Urothelium cell line (cell line): ENCODE measurements at places on chromosomes 6 and 20.

- DNase-seq = no peak
Measured at GRCh38 chr6:82249381-82250253, 2.1 kb upstream of the IBTK start.

- DNase-seq = no peak
Measured at GRCh38 chr6:80435457-80435856, 329.0 kb downstream of the BCKDHB start.

DNA sequence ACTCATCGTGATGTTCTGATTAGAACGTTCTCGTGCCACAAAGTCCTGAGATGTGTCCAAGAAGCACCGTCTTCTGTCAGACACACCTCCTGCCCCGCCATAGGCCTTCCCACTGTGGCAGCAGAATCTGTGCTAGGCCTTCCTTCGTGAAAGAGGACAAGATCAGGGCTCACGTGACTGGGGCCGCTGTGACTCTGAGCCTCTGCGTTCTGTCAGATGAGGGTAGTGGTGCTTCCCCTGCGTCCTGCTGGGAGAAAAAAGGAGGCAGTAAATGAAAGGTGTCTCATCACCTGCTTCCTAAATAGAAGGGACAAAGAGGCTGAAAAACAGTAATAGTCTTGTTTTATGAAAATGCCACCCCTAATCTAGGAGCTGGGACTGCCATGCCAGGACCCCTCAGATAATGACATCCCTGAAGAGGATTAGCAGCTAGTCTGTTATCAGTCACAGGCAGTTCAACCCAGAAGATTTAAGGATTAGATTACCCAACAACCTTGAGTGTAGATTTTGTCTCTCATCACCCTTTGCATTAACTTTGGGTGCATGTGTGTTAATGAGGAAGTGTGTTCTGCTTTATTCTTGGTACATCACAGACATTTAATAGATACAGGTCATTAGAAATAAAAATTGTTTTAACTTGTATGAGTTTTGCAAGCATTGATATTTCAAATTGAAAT is 4.1 kb downstream of the DNAJC5 start:
- no peak for DNase-seq

DNA sequence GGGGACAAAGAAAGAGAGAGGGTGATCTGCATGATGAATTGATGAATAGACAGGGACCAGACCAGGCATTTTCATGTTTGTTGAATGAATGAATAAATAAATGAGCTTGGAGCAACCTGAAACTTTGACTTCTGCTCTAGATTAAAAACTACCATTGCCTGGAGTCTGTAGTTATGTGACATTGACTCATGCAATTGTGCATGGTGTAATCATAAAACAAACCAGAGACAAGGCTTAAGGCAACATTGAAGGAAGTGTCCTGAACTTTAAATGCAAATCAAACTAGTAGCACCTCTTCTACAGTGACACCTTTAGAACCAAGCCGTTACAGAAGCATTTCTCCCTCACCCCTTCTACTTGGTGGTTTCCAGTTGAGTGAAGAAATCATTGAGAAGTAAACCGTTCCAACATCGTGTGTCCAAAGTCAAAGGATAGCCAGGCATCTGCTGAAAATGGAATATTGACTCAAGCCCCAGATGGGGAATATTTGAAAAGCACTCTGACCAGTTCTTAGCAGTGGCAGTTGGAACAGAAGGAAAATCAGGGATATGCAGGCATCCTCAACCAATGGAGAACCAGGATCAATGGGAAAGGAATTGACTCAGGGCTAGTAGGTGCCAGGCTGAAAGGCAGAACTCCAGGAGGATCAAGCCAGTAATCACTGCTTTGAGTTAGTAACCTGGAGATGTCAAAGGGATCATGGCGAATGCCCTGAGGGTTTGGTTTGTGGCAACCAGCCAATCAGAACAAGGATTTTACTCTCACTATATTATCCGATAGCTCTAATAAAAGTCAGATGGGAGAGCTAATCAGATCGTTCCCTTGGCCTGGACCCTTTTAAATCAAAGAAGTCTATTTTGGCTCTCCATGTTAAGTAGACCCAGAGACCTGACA is 171.2 kb upstream of the TSHZ2 start:
- DNase-seq = no peak

DNA sequence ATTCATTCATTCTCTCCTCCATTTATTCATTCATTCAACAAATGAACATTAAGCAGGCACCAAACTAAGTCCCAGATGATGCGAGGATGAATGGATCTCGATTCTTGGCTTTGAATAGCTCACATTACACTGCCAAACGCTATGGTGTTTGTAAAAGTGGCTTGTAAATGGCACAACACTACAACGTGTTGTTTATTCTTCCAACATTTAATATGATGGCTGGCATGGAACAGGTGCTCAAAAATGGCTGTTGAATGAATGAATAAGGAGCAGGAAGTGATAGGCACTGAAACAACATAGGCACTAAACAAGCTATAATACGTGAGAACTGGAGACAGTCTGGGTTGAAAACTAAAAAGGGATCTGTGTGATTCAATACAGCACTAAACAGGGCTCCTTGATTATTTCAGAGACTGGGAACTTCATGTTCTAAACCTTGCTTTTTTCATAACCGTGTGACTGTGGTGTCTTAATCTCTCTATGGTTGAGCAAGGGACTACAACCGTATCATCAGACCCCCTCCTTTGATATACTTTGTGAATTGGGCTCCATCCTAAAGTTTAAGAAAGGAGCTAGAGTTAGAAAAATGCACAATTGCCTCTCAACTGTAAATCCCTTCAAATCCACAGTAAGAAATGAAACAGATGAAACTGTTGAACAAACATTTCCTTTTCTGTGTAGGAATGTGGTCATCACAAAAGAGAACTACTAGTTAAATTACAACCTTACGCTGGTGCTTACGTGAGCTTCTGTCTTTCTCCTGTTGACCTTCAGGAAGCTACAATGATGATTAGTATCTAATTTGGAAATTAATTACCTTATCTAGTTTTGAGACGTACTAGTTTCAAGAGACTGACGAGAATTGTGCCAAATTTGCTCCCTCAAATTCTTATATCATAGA is 16.9 kb upstream of the SLC16A10 start:
- DNase-seq = no peak

DNA sequence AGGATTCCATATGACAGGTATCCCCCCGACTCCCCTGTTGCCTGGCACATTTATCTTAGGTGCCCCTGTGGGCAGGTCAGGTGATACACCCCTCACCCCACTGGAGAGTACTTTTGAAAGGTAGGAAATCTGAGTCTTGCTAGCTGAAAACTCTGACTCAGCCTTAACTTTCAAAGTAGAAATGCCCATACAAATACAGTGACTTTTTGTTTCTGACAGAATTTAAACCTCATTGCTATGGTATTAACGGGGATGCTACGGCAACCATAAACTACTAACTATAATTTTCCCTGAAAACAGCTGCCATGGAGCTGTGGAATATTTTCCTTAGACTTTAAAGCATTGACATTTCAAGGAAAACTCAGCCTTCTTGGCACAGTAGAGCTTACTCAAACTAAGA is 536.0 kb downstream of the RFPL4B start:
- DNase-seq = no peak

DNA sequence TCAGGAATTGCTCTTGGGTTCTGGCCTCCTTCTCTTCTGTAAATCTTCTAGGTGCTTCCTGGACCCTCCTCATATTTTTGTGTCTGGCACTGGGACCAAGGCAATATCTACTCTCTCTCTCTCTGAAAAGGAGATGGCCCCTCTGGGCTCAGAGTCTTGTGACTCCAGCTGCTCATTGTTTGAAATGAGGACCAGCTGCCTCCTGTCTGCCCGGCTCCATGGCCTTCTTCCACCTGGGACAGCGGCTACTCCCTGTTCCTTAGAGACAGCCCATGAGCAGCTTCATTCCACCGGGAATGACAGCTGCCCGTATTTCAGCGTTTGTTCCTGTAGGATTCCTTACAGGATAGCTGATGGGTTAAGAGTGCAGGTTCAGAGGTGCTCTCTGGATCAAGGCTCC is 2.9 kb downstream of the TGM3 start:
- DNase-seq = no peak

DNA sequence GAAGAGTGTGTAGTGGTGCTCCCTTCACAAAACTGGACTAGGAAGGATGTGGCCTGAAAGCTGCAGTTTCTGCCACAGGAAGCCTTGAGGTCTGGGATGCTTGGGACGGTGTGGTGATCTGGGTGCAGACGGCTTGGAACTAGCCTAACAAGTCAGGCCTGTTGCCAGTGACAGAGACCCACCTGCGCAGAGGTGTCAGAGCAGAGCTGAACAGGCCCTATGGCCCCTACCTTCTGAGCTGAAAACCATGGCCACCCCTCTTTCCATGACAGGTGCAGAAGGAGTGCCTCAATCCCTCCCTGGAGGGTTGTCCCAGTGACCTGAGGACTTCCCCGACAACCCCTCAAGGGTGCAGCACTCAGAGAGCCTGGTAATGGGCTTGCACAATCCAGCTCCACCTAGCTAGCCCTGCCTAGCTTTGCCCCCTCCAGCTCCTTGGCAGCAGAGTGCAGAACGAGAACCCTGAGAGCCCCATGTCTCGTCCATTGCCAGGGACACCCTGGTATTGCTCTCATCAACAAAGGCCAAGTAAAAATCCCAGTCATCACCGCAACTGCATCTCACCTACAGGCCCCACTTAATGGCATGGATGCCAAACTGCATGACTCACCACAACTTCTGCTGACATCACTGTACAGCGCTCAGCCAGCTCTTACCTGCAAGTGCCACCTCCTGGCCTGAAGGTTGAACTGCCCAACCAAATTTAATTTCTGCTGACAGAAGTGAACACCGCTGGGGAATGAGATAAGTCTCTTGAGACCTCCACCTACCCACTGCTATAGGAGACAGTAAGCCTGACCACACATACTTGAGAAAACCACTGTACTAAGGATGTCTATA is 563.1 kb downstream of the TFAP2A start:
- peak; percentile 6 for DNase-seq

DNA sequence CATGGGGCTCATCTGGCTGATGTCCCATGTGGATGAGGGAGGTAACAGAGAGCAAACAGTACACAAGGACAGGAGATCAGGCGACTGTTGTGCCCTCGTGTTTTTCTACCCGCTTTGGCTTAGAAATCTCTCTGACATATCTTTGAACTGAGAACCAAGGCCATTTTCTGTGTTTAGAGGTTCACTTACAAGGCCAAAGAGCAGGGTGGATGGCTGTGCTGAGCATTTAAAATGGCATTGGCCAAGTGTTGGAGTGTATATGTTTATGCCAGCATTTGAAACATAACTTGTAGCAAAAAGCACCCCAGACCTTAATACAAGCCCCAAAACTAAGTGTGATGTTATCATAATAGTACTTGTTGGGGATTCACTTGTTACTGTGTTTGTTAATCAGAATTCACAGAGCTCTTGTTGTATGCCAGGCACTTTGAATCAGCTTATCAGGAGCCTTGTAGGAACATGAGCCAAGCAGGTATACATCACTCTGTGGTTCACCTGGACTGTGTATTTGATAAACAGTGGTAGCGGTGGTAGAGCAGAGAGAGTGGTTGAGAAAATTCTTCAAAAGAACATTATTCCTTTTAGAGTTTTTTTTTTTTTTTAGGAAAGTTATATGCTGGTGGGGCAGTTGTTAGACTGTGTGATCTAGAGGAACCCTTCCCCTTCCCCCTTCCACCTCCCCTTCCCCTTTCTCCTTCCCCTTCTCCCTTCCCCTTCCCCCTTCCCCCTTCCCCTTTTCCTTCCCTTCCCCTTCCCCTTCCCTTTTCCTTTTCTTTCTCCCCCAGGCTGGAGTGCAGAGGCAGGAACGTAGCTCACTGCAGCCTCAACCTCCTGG is 71.3 kb downstream of the ATRN start:
- no peak for DNase-seq

- no peak for DNase-seq
Measured at GRCh38 chr6:149132336-149132735, 185.2 kb upstream of the TAB2 start.

GRCh38 chr6:154672086-154672485 is 61.1 kb upstream of the SCAF8 start:
- DNase-seq = no peak

DNA sequence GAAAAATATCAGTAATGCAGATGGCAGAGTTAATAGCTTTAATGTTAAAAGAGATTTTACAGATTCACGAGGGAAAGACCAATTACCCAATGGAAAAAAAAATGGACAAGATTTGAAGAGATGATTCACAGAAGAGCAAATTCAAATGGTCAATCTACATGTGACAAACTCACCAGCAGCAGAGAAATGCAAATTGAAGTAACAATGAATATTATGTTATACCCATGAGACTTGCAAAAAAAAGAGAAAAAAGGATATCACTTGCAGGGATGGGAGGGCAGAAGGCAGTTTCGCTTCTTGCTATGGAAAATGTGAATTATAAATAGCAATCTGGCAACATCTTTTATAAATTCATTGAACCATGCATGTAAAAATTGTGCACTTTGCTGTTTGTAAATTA is 55.9 kb downstream of the PROKR2 start:
- DNase-seq = no peak

DNA sequence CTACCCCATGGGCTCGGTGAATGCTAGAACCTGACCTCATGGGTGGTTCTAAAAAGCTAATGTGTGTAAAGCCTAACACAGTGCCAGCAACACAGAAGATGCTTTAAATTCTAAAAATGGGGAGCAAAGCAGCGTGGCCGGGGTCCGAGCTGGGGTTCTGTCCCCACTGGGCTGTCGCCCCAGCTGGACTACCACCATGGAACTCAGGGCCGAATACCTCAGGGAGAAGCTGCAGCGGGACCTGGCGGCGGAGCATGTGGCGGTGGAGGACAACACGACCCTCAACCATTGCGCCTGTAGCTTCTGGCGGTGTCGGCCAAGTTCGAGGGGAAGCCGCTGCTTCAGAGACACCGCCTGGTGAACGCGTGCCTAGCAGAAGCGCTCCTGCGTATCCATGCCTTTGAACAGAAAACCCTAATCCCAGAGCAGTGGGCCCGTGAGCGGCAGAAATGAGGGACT is 8.4 kb downstream of the SOX4 start:
- DNase-seq = no peak

GRCh38 chr20:60050193-60050947 is 92.1 kb downstream of the CDH26 start:
- no peak for DNase-seq

- DNase-seq = peak; percentile 61
Measured at GRCh38 chr6:10465629-10466499, 51.0 kb upstream of the TFAP2A start.

DNA sequence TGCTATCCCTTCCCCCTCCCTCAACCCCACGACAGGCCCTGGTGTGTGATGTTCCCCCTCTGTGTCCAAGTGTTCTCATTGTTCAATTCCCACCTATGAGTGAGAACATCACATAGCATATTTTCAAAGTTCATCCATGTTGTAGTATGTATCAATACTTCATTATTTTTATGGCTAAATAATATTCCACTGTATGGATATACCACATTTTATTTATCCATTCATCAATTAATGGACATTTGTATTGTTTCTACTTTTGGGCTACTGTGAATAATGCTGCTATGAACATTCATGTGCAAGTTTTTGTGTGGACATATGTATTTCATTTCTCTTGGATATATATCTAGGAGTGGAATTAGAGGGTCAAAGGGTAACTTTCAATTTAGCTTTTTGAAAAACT is 58.7 kb upstream of the ARMC2 start:
- no peak for DNase-seq

- no peak for DNase-seq
Measured at GRCh38 chr6:127435626-127436220, 23.5 kb downstream of the KIAA0408 start.
